Breast epithelium (tissue), 4 donors: ENCODE measurements at places on chromosomes 11 and 22. TPM values are rescaled to one million over a fixed set of nuclear protein-coding genes. Genes with fewer than 3 reads are reported as not detected.

DNA sequence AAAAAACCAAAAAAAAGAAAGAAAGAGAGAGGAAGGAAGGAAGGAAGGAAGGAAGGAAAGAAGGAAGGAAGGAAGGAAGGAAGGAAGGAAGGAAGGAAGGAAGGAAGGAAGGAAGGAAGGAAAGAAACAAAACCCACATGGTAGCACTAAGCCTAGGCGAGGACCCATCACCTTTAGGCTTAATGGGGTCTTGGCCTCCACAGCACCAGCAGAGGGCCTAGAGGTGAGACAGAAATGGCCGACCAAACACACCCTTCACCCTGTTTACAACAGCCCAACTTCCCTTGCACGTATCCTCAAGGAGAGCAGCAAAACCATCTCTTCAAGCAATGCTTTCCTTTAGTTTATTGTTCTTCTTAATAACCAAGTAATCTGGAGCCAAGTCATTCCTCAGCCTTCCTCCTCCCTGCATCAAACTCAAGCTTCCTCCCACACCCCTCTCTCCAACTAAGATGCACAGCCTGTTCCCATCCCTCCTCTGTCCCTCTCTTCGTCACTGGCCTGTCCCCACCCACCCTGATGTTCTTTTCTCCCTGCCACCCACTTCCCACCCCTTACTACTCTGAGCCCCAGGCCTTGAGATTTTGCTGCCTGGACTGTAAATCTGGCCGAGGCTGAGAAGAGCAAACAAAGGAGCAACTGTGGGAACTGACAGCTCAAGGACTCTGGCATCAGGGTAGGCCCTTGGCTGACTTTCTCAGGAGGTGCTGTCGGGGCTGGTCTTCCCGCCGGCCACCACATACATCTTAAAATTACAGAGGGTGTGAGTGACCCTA lies 26.0 kb downstream of the POU2AF1 start:
- DNase-seq: no peak
- no peaks in the 10 kb centered on the region for H3K4me1 ChIP-seq
- H3K36me3 ChIP-seq: no peaks in the 10 kb centered on the region
- H3K4me3 ChIP-seq: no peak overlapping the region
- H3K27me3 ChIP-seq: no peaks in the 10 kb centered on the region

DNA sequence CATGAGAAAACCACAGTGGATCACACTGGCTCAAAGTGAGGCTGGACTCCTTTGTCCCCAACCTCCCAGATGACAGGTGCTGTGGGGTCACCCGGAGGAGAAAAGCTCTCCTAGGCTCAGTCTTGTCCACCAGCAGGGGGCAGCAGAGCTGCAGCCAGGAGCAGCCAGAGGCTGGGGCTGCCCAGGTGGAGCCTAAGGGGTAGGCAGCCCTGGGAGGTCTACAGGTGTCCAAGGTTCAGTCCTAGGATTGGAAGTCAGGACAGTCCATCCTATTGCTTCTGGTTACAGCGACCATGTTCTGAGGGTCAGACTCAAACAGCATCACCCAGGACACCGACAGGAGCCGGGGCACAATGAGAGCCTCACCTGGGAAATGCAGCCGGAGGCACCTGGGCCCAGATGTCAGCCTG lies 77.6 kb upstream of the IGLL5 start:
- no peaks in the 10 kb centered on the region for H3K36me3 ChIP-seq
- no peak for DNase-seq
- H3K4me3 ChIP-seq: no peak overlapping the region

PHOX2A gene
- not detected for total RNA-seq

OR51A7 gene
- not detected for total RNA-seq

- H3K4me3 ChIP-seq: no peak overlapping the region
- H3K4me1 ChIP-seq: no peaks in the 10 kb centered on the region
- H3K36me3 ChIP-seq: peaks cover 20% of the 10 kb centered on the region
- H3K27ac ChIP-seq: no peak overlapping the region
These were observed 18.1 kb downstream of the MCM5 start for GRCh38 chr22:35418088-35418487.

OR10A2 gene
- not detected for total RNA-seq

- no peaks in the 10 kb centered on the region for H3K4me1 ChIP-seq
- H3K27ac ChIP-seq: no peak overlapping the region
- H3K36me3 ChIP-seq: no peaks in the 10 kb centered on the region
- H3K27me3 ChIP-seq: no peaks in the 10 kb centered on the region
- no peak for DNase-seq
These were observed 15.9 kb downstream of the SLCO2B1 start for GRCh38 chr11:75166791-75167190.

GRCh38 chr11:92854952-92855351 lies 114.5 kb upstream of the MTNR1B start:
- no peak overlapping the region for H3K4me3 ChIP-seq
- no peaks in the 10 kb centered on the region for H3K36me3 ChIP-seq
- DNase-seq: no peak
- H3K27ac ChIP-seq: no peak overlapping the region

SOX6 gene
- total RNA-seq: 2.0 TPM

DNA sequence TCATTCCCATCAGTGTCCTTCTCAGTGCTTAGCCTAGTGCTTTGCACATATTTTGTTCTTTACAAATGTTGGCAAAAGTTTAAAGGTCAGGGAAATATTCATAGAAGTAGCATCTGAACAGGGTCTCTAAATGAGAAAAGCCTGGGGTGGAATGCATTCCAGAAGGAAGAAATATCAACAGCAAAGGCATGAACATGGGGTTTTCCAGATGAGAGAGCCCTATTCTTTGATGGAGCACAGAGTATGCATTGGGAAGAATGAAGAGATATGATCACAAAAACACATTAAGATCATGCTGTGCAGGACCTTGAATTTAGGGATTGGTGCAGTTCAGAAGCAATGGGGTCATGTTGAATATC lies 140.2 kb downstream of the SNX19 start:
- H3K4me3 ChIP-seq: no peak overlapping the region
- H3K4me1 ChIP-seq: peaks cover 16% of the 10 kb centered on the region
- H3K36me3 ChIP-seq: no peaks in the 10 kb centered on the region
- DNase-seq: no peak

HTR3A gene
- total RNA-seq: 0.33 TPM

DNA sequence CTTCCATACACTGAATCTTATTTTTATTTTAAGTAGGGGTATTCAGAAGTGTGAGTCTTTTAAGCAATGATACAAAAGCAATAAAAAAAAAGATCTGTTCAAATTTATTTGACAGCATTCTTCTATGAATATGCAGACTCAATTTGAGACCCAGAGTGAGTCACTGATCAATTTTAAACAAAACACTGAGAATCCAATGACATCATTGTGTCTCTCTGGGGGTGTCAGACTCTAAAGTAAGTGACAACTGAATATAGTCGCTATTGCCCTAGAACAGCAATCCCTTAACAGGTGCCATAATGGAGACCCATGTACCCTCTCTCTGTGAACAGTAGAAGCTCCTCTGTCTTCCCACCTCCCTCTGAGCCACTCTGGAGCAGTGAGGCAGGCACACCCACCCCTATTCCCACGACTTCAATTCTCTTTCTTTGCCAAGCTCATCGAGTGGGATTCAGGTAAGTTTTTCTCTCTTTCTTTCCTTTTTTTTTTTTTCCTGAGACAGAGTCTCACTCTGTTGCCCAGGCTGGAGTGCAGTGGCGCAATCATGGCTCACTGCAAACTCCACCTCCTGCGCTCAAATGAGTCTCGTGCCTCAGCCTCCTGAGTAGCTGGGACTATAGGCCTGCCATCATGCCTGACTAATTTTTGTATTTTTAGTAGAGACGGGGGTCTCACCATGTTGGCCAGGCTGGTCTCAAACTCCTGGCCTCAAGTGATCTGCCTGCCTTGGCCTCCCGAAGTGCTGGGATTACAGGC lies 5.1 kb upstream of the RPS3 start:
- no peak for DNase-seq
- H3K4me1 ChIP-seq: no peaks in the 10 kb centered on the region
- H3K4me3 ChIP-seq: no peak overlapping the region
- no peaks in the 10 kb centered on the region for H3K36me3 ChIP-seq

PAMR1 gene
- total RNA-seq: 36.4 TPM

GRCh38 chr22:49393526-49393925 lies 434.1 kb downstream of the BRD1 start:
- no peaks in the 10 kb centered on the region for H3K4me1 ChIP-seq
- no peak overlapping the region for H3K27ac ChIP-seq
- no peaks in the 10 kb centered on the region for H3K36me3 ChIP-seq
- DNase-seq: no peak

ARRB1 gene
- total RNA-seq: 42.3 TPM

OTOG gene
- total RNA-seq: not detected

DNA sequence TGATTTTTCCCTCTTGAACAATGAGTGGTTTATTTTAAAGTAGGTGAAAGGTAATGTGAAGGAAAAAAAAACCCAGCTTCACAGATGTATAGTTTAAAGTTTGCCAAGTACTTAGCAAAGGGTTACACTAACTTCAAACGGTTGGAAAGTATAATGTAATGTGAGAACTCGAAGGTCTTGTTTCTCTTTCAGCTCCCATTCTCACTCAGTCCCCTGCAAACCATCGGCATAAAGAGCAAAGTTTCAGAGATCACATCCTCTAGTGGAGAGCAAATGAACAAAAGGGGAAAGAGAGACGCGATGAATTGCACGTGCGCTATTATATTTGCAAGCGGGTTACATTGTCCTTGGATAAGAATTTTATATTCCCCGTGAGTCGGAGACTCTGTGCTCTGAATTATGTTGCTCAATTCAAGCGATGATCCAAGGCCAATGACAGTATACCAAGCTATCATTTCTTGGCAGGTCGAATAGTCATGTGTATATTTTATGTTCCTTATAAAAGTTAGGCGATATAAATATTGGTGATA lies 37.6 kb upstream of the BIRC3 start:
- DNase-seq: no peak
- H3K4me3 ChIP-seq: peak overlapping the region; percentile 30
- H3K27ac ChIP-seq: no peak overlapping the region
- H3K4me1 ChIP-seq: no peaks in the 10 kb centered on the region

OR5D18 gene
- not detected for total RNA-seq

RTL10 gene
- total RNA-seq: 14.1 TPM

DNA sequence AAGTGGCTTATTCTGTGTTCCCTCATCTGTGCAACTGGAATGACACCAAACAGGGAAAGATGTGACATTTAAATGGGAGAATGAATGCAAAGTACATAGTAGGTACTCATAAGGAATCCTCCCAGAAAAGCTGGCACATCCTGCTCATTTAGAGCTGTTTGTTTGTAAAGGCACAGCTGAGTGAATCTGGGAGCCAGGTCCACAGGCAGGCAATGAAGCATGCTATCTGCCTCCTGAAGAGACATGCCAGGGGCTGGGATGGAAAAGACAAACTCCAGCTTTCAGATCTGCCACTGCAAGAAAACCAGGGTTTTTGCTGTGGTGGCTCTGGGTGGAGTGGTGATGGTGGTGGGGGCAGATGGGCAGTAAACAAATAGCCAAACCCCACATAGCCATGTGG lies 150.1 kb downstream of the TENM4 start:
- H3K27me3 ChIP-seq: no peaks in the 10 kb centered on the region
- no peak for DNase-seq
- no peaks in the 10 kb centered on the region for H3K4me1 ChIP-seq

PHF21B gene
- not detected for total RNA-seq

GRCh38 chr22:42967933-42968332 lies 47.0 kb downstream of the PACSIN2 start:
- H3K36me3 ChIP-seq: no peaks in the 10 kb centered on the region
- H3K4me3 ChIP-seq: no peak overlapping the region
- peak overlapping the region; percentile 25 for H3K27ac ChIP-seq
- no peaks in the 10 kb centered on the region for H3K27me3 ChIP-seq

DNA sequence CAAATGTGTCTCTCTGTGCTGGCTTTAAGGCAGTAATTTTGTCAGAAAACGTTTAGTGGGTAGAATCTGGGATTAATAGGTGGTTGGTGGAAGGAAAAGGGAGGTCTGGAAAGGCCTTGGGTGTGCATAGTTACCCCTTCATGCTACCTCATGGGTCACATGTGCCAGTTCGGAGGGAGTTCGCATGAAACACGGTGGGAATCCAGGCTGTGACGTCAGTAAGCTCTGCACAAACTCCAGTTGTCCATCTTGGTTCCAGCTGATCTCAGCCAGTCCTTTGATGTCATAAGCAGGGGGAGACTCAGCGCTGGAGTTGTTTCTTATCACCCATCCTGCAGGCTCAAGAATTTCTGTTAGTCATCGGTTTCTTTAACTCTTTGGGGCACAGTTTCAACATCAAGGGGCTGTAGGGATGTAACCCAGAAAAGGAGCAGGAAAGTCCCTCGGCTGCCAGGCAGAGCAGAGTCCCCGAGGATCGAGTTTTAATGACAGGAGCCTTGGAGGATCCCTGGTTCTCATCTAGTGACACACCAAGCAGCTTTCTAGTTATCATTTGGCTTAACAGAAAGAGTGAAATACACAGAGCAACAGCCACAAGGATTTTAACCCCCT lies 28.9 kb downstream of the MOV10L1 start:
- H3K4me3 ChIP-seq: no peak overlapping the region
- H3K4me1 ChIP-seq: no peaks in the 10 kb centered on the region
- no peak overlapping the region for H3K27ac ChIP-seq
- no peaks in the 10 kb centered on the region for H3K27me3 ChIP-seq

- H3K27ac ChIP-seq: no peak overlapping the region
- peaks cover 7% of the 10 kb centered on the region for H3K36me3 ChIP-seq
- H3K4me1 ChIP-seq: no peaks in the 10 kb centered on the region
- DNase-seq: no peak
These were observed 14.1 kb downstream of the CXCR5 start for GRCh38 chr11:118897721-118898310.

OR52I2 gene
- total RNA-seq: not detected

DNA sequence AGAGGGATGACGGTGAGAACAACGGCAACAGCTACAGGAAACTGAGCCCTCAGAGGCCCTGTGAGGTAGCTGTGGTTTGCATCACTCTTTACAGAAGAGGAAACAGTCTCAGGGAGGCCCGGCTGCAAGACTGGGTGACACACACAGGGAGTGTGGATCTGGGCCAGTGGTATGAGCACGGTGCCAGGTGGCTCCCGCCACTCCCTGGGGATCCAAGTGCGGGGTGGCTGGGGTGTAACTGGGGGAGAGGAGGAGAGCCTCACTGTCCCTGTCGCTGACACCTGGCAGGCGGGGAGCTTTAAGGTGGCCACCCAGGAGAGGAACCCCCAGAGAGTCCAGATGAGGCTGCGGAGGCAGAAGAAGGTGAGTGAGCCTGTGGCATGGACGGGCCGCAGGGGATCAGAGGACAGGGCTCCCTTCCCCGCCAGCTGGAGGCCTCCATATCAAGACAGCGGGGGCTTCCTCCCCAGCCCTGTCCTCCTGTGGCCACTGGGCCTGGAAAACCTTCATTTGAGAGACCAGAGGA lies 5.6 kb downstream of the RGL4 start:
- no peaks in the 10 kb centered on the region for H3K4me1 ChIP-seq
- no peak overlapping the region for H3K4me3 ChIP-seq
- H3K36me3 ChIP-seq: no peaks in the 10 kb centered on the region
- no peak overlapping the region for H3K27ac ChIP-seq
- H3K27me3 ChIP-seq: no peaks in the 10 kb centered on the region

GRCh38 chr22:37852418-37852817 lies 3.2 kb downstream of the EIF3L start:
- H3K4me3 ChIP-seq: no peak overlapping the region
- H3K36me3 ChIP-seq: no peaks in the 10 kb centered on the region
- H3K4me1 ChIP-seq: peaks cover 7% of the 10 kb centered on the region
- H3K27me3 ChIP-seq: no peaks in the 10 kb centered on the region
- no peak for DNase-seq
